ENCODE measurements at places on chromosomes 4 and X.

- DNase-seq, result no peak
Observed at GRCh38 chr4:46442963-46443362, 53.0 kb upstream of the GABRA2 start.

DNA sequence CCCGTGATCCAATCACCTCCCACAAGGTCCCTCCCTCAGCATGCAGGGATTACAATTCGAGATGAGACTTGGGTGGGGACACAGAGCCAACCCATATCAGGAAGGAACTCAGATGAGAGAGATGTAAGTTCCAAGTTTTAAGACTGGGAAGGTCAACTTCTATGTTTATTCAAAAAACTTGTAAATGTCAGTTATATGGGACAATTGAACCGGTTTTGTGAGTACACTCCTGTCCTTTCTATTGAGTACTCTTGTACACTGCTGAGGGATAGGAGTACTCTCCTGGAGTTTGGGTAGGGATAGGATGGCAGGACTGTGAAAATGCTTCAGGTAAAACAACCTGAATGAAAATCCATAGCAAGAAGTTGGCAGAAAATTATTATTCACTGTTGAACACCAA is 239.1 kb downstream of the ZNF674 start:
- no peak for DNase-seq

GRCh38 chr4:76634220-76634619 is 199.2 kb downstream of the SHROOM3 start:
- DNase-seq, result no peak

DNA sequence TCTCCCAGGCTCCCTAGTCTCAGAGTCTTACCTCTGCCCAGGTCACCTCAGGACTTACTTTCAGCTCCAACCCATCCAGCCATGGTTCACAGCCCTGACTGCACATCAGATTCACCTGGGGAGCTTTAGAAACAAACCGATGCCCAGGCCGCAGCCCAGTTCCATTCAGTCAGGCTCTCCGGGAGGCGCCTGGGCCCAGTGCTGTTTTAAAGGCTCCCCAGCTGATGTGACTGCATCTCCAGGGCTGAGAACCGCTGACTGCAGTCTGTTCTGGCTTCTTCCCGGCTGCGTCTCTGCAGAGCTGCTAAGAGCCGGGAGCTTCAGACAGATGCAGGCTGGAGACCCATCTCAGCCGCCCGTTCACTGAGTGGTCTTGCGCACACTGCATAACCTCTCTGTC is 44.4 kb upstream of the LGI2 start:
- no peak for DNase-seq

GRCh38 chrX:10773318-10773717 is 152.9 kb upstream of the MID1 start:
- no peak for DNase-seq

- DNase-seq, result peak; percentile 34
Observed at GRCh38 chr4:3290889-3291321, 1.9 kb upstream of the RGS12 start.

DNA sequence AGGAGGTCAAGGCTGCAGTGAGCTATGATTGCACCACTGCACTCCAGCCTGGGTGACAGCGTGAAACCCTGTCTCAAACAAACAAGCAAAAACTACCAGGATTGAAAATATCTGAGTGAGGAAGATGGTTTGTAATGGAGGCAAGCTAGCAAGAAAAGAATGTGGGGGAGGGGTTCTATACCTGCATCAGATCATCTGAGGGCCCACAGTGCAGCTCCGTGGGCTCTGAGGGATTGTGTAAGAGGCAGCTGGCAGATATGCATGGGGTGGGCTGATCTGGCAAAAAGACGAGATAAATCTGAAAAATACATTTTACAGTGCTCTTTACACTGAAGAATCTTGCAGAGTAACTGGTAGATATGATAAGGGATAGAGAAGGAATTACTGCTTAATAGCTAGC is 28.9 kb upstream of the CHRNA9 start:
- DNase-seq, result no peak

DNA sequence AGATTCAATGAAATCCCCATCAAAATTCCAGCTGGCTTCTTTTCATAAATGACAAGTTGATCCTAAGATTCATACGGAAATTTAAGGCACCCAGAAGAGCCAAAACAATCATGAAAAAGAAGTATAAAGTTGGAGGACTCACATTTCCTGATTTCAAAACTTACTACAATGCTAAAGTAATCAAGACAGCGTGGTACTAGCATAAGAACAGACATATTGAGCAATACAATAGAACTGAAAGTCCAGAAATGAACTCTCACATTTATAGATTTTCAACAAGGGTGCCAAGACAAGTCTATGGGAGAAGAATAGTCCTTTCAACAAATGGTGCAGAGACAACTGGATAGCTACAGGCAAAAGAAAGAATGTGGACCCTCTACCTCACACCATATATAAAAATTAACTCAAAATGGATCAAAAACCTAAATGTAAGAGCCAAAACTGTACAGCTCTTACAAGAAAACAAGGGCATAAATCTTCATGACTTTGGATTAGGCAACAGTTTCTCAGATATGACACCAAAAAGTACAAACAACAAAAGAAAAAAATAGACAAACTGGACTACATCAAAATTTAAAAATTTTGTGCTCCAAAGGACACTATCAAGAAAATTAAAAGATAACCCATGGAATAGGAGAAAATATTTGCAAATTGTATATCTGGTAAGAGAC is 28.5 kb downstream of the SASH3 start:
- no peak for DNase-seq

- DNase-seq, result no peak
Observed at GRCh38 chr4:177964061-177964460, 521.8 kb upstream of the AGA start.

DNA sequence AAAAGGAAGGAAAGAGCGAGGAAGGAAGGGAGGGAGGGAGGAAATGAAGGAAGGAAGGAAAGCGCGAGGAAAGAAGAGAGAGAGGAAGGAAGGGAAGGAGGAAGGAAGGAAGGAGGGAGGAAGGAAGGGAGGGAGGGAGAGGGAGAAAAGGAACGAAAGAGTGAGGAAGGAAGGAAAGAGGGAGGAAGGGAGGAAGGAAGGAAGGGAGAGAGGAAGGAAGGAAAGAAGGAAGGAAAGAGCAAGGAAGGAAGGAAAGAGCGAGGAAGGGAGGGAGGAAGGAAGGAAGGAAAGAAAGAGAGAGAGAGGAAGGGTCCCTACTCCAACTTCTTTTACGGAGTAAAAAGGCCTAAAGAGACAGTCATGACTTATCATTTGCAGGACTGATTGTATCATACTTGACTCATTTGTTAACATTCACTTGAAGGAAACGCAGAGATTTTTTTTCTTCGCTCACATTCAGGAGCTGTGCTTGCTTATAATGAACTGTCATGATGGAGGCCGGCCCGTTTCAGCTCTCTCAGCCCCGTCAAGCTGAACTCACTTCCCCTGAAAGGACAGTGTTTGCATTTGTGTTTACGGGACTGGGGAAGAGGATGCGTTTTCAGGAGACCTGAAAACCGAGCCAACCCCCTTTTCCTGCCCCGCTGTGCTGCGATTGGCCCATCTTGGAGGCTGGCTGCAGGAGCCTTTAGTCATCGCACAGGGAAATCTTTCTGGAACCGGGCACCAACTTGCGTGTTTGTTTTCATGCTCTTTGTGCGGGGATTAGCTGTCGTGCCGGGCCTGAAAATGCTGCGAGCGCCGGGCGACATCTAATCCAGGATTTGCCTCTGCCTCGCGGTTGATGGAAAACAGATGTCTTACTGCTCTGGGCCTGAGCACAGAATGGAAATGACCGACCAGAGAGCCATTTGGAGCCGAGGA is 17.8 kb downstream of the TRIM2 start:
- peak; percentile 69 for DNase-seq

DNA sequence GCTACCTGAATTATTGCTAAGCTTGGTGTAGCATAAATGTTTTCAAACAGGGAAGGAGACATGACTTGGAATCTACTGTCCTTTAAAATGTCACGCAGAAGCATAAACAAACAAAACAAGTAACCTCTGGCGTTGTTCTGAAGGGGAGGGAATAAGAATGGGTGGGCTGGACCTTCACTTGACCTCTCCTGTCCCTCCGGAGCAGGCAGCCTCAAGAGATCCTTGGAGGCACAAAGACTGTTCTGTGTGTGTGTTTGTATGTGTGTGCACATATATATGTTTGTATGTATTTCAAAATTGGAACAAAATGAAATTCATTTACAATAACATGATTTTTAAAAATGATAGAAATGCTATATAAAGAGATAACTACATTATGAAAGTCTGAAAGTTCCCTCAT is 91.3 kb upstream of the DCLK2 start:
- no peak for DNase-seq

DNA sequence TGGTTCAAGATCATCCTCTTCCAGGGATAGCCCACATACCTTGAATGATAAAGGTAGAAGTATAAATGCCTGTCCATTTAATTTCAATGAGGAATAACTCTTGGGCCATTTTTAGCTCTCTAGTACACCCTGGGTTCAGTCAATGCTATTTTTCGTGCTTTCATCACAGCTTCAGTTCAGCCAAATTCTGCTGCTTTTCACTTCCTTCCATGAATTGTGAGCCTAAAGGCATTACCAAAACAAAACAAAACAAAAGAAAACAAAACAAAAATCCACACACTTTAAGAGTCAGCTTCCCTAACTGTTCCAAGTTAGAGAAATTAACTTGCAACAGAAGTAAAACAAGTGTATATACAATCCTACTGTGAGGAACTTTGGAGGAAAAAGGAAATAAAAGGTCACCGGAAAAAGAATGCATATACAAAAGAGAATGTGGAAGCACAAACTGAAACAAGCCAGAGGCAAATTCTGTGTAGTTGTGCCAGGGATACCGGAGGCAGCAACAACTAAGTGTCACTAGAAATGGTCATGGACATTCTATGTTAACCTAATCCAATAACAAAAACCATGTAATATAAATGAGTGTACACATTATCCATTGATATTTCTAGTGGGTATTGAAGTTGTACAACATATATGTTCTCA is 423.1 kb downstream of the KCTD8 start:
- no peak for DNase-seq

DNA sequence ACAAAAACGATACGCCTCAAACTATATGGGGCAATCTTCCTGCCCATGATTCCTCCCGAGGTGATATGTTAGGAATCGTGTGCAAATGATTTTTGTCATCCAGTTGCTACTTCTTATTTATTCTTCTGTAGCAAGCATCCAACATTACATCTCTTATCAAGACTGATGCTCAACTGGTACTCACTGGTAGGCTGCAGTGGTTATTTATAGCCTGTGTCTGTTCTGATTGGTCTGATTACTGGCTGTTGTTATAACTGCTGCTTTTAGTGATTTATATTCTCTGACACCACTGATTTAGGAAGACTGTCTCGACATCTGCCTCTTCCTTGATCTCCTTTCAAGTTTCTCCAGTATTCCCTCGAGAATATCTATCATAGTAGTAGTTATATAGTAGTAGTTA is 165.8 kb downstream of the LARP7 start:
- DNase-seq, result no peak

DNA sequence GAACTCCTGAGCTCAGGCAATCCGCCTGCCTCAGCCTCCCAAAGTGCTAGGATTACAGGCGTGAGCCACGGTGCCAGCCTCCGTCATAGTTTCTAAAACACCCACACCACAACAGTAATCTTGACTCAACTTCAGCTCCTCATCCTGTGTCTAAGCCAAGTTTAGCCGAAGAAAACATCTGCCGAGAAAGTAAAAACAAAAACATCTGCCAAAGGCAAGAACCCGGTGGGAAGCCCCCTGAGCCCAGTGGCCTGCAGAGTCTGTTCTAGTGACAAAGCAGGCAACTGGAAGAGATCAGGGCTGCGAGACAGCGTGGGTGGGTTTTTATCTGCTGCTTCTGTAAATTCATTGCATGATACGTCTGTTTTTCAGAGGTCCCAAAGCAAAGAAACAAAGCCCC is 26.6 kb upstream of the CD99 start:
- peak; percentile 41 for DNase-seq

GRCh38 chr4:188778905-188779304 is 639.7 kb downstream of the TRIML1 start:
- no peak for DNase-seq

- peak; percentile 61 for DNase-seq
Observed at GRCh38 chr4:15479089-15479912, 9.6 kb downstream of the CC2D2A start.

DNA sequence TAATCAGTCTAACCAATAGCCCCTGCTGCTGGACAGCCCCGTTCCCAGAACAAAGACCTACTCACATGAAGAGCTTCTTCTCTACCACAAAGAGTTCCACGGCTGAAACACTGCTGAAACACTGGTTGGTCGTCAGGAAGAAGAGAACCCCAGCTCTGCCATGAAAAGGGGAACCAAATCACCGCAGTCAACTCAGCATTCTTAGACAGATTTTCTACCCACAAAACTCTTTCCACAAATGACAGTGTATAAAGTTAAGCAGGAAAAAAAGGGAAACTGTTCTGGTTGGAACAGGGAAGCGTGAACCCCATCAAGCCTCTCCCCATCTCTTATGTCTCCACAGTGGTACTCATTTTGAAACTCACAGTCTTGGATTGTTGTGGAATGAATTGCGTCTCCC is 57.3 kb downstream of the ABCG2 start:
- DNase-seq, result no peak

- no peak for DNase-seq
Observed at GRCh38 chr4:3770323-3771163, 4.4 kb downstream of the ADRA2C start.

- DNase-seq, result no peak
Observed at GRCh38 chr4:184270808-184271413, 53.2 kb upstream of the ENPP6 start.

GRCh38 chr4:122679317-122679716 is 53.2 kb upstream of the BBS12 start:
- DNase-seq, result no peak

GRCh38 chrX:108268434-108269080 is 169.7 kb downstream of the COL4A6 start:
- no peak for DNase-seq

- no peak for DNase-seq
Observed at GRCh38 chrX:47162927-47163583, 18.0 kb downstream of the RBM10 start.

Measured in ovary (tissue), 10 donors.